Stimulated activated naive CD8-positive, alpha-beta T cell treated with anti-CD3 and anti-CD28 coated beads, Interleukin-15, Interleukin-2, amounts not matched to agents 100 U/mL and 50 U/mL, for 24 hours (primary cell): ENCODE measurements at places on chromosomes 6 and 20.

GRCh38 chr20:44460795-44461141, 14.9 kb upstream of the TTPAL start:
- DNase-seq, result no peak

DNA sequence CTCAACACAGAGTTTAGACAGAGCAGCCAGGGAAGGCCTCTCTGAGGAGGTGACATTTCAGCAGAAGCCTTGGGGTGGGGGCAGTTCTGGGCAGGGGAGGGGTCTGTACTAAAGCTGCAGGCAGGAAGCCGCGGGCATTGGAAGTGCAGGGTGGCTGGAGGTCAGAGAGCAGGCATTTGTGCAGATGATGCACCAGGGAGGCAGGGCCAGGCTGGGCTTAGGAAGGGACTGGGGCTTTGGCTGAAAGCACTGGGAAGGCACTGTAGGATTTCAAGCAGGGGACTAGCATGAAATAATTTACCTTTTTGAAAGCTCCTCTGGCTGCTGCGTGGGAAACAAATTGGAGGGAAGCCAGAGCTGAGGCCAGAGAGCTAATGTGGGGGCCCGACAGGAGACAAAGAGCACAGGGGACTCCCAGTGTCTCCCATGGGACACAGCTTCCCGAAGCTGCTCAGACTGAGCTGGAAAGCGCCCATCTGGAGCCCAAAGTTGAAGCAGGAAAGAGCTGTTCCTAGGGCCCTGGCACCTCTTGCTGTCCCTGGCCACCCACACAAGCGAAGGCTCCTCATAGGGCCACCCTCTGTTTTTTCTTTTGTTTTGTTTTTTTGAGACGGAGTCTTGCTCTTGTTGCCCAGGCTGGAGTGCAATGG, 19.3 kb downstream of the ADA start:
- no peak for DNase-seq

DNA sequence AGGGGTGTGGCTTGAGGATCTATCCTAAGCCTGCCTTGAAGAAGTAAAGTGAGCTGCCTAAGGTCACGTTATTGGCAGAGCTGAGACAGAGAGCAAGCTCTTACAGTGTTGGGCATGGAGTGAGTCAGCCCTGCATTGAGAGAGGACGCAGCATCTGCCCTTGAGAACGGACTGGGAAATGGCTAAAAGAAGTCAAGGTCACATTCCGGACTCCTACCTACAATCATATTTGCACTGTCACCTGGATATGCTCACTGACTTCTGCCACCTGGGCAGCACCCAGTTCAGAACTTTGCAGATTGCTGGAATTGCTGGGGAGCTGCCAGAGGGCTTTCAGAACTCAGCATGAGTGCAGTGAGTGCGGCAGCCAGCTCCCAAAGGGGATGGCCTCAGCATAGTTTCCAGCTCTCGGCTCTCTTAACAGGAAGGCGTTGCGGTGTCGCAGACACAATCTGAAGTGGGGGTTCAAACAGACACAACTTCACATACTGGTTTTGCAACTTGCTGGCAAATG, 199.3 kb upstream of the SGK1 start:
- no peak for DNase-seq

GRCh38 chr6:38877721-38878120, 162.6 kb downstream of the DNAH8 start:
- no peak for DNase-seq

GRCh38 chr20:916825-917224, 691 bp upstream of the ANGPT4 start:
- no peak for DNase-seq

GRCh38 chr6:69935079-69935478, 68.7 kb downstream of the COL19A1 start:
- no peak for DNase-seq

GRCh38 chr6:150596439-150596838, 3.2 kb upstream of the PLEKHG1 start:
- no peak for DNase-seq

DNA sequence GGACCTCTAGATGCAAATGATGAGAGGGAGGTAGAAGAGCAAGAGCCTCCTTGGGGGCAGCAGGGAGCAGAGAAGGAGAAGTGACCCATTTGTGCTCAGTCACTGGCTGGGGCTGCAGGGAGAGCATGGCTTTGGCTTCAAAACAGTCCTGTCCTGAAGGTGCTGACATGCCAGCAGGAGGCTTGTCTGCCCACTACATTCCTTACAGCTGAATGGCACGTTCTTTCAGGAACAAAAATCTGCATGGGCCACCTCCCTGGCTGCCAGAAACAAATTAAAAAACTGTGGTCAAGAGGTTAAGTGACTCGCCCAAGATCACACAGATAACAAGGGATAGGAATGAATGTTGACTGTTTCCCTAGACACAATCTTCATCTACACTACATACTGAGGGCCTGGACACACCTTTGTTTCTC, 188.8 kb downstream of the HIVEP2 start:
- DNase-seq, result no peak

- peak; percentile 65 for DNase-seq
These were observed 50.4 kb downstream of the SMPDL3A start for GRCh38 chr6:122839472-122839871.

- no peak for DNase-seq
These were observed 59.9 kb downstream of the KAT14 start for GRCh38 chr20:18197382-18198070.

- DNase-seq, result no peak
These were observed 355.1 kb upstream of the ADGRB3 start for GRCh38 chr6:68279793-68280557.

- no peak for DNase-seq
These were observed 14.2 kb downstream of the COL19A1 start for GRCh38 chr6:69880601-69881000.

DNA sequence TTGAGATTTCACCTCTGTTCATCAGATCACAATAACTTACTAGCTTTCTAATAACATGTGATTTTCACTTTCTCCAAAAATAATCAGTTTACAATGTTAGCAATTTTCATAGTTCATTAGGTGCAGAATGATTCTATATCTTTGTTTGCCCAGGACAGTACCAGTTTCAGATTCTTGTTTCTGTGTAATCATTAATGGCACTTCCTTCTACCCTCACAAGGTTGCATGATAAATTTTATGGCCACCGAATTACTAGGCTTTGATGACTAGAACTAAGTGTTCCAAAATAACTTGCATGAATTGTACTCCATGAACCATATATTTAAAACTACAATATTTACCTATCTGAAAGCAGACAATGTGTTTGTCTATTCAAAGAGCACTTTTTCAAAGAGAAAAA, 442.3 kb downstream of the EPHA7 start:
- DNase-seq, result no peak

DNA sequence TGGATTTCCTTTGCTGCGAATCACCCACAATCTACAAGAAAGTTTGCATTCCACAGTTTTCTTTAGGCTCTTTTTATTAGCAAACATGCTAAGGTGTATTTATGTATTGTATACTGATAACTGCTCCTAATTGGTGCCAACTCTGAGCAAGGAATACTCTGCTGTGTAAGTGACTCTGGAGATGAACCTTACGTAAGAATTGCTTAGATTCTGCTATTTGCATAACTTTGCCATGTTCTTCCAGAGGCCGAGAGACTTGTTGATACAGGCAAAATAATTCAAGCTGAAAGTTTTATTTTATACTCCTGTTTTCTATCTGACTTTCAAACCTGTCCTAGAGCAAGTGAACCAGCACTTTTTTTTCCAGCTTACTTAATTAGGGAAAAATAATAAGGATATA, 461.3 kb downstream of the GJA1 start:
- no peak for DNase-seq

DNA sequence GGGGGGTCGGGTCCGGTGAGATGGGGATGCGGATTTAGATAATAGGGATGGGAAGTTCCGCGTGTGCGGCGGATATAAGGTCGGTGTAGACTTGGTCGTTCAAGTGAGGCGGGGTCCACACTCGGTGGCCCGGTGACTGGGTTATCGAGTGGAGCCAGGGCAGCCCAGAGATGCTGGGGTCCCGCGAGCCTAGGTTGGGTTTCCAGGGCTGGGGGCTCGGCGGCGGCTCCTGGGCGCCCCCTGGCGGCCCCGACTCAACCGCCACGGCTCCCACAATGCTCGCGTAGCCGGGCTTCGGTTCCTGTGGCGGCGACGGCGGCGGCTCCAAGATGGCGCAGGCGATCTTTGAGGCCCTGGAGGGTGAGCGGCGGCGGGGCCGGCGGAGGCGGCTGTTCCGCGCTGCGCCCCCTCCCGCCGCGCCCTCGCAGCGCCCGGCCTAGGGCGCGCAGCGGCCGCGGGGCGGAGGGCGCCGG, at the start of gene ZNF341:
ZNF341 (plus strand) TSS at position 304 of the 473 bp plus-strand sequence; CDS start at position 330, 26 bp downstream.
- DNase-seq, result peak; percentile 91

DNA sequence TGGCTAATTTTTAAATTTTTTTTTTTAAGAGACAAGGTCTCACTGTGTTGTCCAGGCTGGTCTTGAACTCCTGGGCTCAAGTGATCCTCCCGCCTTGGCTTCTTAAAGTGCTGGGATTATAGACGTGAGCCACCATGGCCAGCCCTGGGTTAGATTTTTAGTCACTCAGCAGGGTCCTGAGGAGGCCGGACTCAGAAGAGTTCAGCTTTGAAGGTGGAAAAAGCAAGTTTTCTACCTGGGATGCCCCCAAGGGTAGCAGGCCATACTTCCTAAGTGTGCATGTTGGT, 44.2 kb downstream of the FGD2 start:
- DNase-seq, result no peak

GRCh38 chr6:129895692-129896091, 34.6 kb upstream of the TMEM244 start:
- no peak for DNase-seq

GRCh38 chr6:103154779-103155572, 1704.7 kb downstream of the HACE1 start:
- no peak for DNase-seq

DNA sequence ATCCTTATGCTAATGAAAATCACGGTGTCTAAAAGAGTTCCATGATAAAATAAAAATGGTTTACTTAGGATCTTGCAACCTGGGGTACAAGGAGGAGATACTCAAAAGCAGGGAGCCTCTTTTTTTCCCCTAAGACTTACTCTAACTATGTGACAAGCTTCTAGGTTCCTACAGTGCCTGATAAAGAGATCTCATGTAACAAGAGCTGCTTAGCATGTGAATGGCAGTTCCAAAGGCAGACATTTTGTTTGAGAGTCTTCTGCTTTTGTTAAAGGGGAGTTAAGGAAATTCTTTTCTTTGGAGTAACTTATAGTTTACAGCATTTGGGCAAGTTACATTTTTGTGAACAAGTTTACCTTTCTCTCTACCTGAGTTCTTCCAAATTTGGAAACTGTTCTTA, 945.8 kb upstream of the ADGRB3 start:
- no peak for DNase-seq

- DNase-seq, result no peak
These were observed 19.0 kb downstream of the RRBP1 start for GRCh38 chr20:17663040-17663399.

DNA sequence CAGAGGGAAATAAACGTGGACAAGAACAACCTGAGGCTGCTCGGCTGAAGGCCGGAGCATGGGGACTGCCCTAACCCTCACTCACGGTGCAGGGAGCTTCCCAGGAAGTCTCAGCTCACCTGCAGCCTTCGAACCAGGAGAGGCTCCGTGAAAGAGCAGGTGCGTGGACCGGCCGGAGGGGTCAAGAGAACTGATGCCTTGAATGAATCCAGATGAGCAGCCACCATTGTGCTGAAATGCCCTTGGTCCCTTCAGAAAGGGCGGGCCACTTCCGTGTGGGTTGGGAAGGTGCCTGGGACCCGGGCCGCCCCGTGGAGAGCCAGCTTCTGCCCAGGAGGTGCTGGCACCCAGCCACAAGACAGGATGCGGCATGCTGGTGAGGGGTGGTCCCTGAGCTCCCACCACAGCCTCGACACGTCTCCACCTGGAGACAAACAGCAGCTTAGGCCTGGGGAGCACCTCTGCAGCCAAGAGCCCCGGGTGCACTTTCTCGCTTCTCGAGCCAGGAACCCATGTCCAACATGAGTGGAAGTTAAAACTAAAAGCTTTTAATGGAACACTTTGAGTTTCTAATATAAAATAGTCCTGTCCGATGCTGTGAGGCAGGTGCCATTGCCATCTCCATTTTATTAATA, 83.5 kb downstream of the TTLL2 start:
- DNase-seq, result no peak

- no peak for DNase-seq
These were observed 13.1 kb downstream of the TCP11 start for GRCh38 chr6:35128042-35128441.

DNA sequence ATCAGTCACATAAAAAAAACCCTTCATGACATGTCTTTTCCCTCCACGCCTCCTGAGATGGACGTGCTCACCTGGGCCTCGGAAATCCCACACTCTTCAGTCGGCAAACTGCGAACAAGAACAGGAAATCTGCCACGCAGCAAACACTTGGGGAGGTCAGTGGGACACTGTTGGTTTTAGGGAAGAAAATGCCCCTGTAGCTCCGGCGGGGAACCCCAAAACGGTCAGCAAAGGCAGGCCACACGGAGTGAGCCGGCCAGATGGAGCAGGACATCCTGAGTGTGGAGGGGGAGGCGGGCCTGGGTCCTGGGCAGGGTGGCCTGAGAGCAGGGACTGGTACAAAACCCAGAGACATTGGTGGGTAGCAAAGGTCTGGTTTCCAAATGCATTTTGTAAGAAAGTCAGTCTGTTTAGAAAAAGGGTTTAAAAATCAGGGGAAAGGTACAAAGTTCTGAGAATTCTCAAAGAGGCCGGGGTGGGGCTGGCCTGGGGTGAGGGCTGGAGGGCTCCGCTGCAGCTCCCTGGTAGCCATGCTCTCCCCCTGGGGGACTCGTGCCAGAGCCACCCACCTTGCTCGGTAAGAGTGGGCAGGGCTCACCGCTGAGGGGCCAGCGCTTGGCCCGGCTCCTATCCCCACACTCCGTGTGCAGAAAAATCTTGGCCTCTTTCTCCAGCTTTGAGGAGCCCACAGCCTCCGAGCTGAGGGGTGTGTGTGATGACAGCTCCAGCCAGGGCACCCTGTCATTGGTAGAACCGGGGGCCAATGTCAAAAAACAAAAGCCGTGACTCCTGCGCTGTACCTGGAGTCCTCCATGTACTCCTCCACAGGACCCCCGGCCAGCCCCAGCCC, 5.2 kb downstream of the SLC2A4RG start:
- no peak for DNase-seq

- DNase-seq, result peak; percentile 64
These were observed 149.5 kb upstream of the NEDD9 start for GRCh38 chr6:11381801-11382513.

DNA sequence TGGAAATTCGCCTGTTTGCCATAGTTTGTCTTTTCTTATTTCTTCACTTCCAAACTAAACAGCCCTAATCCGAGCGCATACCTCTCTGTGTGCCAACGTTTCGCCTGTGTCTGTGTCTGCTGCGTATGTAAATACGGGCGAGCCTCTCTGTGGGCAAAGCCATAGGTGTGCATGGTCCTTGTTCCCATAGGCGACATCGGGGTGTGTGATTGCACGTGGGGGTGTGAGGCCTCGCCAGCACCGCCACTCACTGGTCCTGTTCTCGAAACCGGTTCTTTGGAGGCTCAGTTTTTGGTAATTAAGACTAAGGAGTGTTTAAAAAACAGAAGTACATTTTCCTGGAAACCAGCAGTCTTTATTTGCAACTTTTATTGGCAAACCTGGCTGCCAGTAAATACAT, 6.0 kb upstream of the FOXC1 start:
- DNase-seq, result no peak
